ENCODE measurements at places on chromosomes 7 and 10. TPM values are rescaled to one million over a fixed set of nuclear protein-coding genes. Genes with fewer than 3 reads are reported as not detected.

The ACBD7 gene
- 9.7 TPM for total RNA-seq

The SLC26A5 gene
- 1.5 TPM for total RNA-seq

The AQP1 gene
- total RNA-seq = 0.19 TPM

GRCh38 chr7:32559480-32559879 lies 64.2 kb downstream of the AVL9 start:
- H3K4me3 ChIP-seq = no peak overlapping the region
- H3K27ac ChIP-seq = no peak overlapping the region
- H3K27me3 ChIP-seq = no peaks in the 10 kb centered on the region
- H3K4me1 ChIP-seq = no peaks in the 10 kb centered on the region
- peaks cover 1% of the 10 kb centered on the region for H3K36me3 ChIP-seq

- no peak overlapping the region for H3K27ac ChIP-seq
- no peaks in the 10 kb centered on the region for H3K4me1 ChIP-seq
- peak; percentile 74 for DNase-seq
- H3K27me3 ChIP-seq = no peaks in the 10 kb centered on the region
- H3K4me3 ChIP-seq = peak overlapping the region; percentile 52
- no peaks in the 10 kb centered on the region for H3K36me3 ChIP-seq
Observed at GRCh38 chr7:47254081-47254977, 327.6 kb downstream of the TNS3 start.

The GPR26 gene
- not detected for total RNA-seq

The PRSS37 gene
- total RNA-seq = not detected

GRCh38 chr10:129761197-129761972 lies 202.7 kb downstream of the EBF3 start:
- H3K4me1 ChIP-seq = no peaks in the 10 kb centered on the region
- no peaks in the 10 kb centered on the region for H3K27me3 ChIP-seq
- H3K36me3 ChIP-seq = no peaks in the 10 kb centered on the region

DNA sequence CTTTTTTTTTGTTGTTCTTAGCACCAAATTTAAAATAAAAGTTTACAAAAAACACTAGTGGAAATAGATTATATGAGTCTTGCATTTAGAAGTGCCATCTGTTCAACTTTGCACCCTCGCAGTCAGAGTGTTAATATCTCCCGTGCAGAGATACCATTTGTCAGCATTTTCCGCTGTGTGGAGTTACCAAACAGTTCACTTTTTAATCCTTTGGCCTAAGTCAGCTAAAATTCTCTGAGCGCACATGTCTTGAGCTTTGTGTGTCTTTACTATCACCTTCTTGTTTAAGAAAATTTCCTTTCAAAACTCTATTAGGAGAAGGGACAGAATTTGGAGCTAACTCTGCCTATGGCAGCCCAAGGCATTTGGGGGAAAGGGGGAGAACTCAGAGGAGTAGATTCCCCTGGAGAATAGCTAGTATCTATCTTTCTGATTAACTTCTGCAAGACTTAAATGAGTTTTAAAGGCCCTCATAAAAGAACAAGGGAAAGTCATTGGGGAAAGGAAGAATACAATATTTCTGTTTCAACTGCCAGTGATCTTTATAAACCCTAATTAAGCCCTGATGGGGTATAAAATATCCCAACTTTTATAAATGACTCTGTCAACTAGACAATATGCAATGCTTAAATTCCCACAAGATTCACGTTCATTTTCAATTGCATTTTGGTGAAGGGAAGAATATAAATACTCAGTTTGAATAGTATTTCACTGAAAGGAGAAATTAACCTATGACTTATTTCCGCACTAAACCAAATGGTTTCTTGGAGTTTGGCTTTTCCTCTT lies 114.9 kb upstream of the RAB11FIP2 start:
- no peaks in the 10 kb centered on the region for H3K27me3 ChIP-seq
- no peaks in the 10 kb centered on the region for H3K4me1 ChIP-seq
- no peak overlapping the region for H3K27ac ChIP-seq
- H3K36me3 ChIP-seq = no peaks in the 10 kb centered on the region
- H3K4me3 ChIP-seq = no peak overlapping the region

DNA sequence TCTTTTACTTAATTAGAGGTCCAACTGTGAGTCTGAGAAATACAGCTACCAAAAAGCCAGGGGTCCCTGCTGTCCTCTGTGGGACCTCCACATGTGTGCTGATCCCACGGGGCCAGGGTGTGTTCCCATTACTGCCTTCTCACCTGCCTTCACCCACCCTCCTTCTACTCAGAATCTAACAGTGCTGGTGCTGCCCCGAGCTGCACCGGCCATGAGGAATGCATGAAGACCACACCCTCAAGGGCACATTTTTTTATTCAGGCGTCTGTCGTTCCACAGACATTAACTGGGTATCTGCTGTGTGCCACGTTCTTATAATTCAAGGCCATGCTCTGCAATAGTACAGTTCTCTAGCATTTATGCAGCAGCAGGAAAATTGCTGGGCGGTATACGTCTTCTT lies 188.5 kb upstream of the PFKP start:
- no peaks in the 10 kb centered on the region for H3K4me1 ChIP-seq
- H3K4me3 ChIP-seq = no peak overlapping the region
- H3K27ac ChIP-seq = no peak overlapping the region
- no peak for DNase-seq
- H3K27me3 ChIP-seq = no peaks in the 10 kb centered on the region
- no peaks in the 10 kb centered on the region for H3K36me3 ChIP-seq

DNA sequence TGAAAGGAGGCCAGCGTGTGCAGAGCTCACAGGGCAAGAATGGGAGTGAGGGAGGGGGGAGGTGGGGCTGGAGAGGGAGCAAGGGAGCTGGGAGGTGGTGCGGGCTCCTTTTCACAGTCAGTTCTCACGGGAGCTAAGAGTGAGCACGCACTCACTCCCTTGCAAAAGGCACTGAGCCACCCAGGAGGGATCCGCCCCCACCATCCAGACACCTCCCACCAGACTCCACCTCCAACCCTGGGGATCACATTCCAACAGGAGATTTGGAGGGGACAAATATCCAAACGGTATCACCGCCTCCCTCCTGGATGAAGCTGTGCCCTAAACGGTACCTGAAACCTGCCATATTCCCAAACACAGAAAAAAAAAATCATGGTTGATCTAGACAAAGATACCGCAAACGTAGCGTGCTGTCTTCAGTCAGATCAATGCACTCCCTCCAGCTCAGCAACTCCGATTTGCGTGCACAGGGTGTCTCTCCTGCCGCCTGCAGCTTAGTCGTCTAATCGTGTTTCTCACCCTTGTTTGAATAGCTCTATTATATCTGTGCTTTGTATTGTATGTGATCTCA lies 20.3 kb upstream of the PRKAG2 start:
- peak overlapping the region; percentile 13 for H3K4me3 ChIP-seq
- H3K4me1 ChIP-seq = no peaks in the 10 kb centered on the region
- no peak for DNase-seq

The PTF1A gene
- not detected for total RNA-seq

DNA sequence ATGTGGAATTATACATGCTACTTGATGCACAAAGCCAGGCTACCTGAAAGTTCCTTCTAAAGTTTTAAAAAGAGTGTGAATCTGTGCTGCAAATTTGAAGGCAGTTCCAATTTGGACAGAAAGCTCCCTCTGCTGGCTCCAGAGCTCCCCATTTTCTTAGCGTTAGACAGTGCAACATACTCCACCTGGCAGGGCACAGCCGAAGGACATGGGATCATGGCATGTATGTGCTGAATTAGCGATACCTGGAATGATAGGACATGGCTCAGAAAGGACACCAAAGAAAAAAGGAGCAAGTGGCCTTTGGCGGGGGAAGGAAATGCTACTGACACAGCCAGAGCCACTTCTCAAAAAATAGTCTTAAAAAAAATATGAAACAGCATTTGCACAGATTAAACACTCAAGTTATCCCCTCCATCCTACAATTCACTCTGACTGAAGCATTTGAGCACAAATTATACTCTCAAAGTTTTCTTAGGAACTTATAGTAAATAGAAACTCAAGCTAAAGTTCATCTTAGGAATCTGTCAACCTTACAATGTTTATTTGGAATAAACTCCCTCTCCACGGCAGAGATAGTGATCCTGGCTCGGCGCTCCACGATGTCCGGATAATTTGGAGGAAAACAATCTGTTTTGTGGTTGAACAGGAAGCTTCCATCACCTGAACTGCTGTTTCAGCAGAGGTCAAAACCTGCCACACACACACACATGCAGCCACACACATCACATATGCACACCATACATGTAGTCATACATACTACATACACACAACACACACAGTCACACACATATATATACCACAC lies 80.0 kb downstream of the C7orf25 start:
- no peaks in the 10 kb centered on the region for H3K4me1 ChIP-seq
- H3K27me3 ChIP-seq = no peaks in the 10 kb centered on the region
- peak; percentile 34 for DNase-seq
- H3K4me3 ChIP-seq = no peak overlapping the region
- no peaks in the 10 kb centered on the region for H3K36me3 ChIP-seq
- no peak overlapping the region for H3K27ac ChIP-seq

GRCh38 chr7:143408686-143409561 lies at the start of gene EPHA1:
EPHA1 (minus strand) TSS chr7:143408856; CDS start chr7:143408805, 51 bp downstream.
- peaks cover 1% of the 10 kb centered on the region for H3K36me3 ChIP-seq
- peak within 1 kb of the TSS; percentile 86 for H3K27ac ChIP-seq
- H3K4me3 ChIP-seq = peak within 1 kb of the TSS; percentile 59
- peak; percentile 86 for DNase-seq
- no peaks in the 10 kb centered on the region for H3K27me3 ChIP-seq

DNA sequence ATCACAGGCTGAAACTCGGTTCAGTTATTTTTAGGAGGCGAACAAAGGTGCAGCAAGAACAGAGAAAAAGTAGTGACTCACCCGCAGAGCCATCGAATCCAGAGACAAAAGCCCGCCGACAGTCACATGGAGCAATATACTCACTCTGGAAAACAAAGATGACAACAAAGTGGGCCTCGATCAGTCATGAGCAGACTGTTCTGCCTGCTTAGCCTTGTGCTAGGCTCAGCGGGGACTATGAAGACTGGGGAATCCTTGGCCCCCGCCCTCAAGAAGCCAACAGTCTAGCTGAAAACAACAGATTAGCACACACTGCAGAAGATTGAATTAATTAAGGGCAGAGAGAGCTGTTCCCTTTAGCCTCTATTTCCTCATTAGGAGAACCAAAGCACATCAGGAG lies 30.4 kb downstream of the XPNPEP1 start:
- peaks cover 3% of the 10 kb centered on the region for H3K36me3 ChIP-seq
- no peaks in the 10 kb centered on the region for H3K27me3 ChIP-seq
- no peak for DNase-seq

- H3K36me3 ChIP-seq = no peaks in the 10 kb centered on the region
- H3K27me3 ChIP-seq = no peaks in the 10 kb centered on the region
- no peak overlapping the region for H3K4me3 ChIP-seq
- no peak overlapping the region for H3K27ac ChIP-seq
Observed at GRCh38 chr7:5539013-5539411, 115.4 kb upstream of the TNRC18 start.

DNA sequence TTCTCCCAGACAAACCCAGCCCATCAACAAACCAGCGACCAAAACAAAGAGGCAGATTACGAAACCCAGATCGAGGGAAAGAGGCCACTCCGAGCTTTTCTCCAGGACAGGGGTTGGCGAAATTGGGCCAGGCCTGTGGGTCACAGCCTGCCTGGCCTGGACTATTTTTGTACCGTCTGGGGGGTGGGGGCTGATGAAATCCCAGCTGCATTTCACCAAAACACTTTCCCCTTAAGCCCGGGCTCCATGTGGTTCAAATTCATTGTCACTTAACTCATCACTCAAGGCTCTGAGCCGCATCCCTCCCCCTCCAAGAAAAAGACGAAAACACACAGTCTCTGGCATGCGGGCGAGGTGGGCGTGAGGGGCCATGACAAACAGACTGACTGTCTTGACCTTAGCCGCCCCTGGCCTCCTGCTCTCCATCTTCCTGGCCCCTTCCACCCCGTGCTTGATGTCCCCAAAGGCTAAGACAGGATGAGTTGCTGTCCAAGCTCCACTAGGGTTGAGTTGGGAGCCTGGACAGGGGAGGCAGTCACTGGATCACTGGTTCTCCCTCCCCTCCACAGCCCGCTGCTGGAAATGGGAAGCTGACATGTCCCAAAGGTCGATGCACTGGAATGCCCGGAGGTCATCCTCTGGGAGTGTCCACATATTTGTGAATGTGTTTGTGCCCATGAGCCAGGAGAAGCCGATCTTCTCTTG lies 19.2 kb downstream of the TMEM270 start:
- no peaks in the 10 kb centered on the region for H3K36me3 ChIP-seq
- peak overlapping the region; percentile 77 for H3K27ac ChIP-seq
- DNase-seq = peak; percentile 81
- no peaks in the 10 kb centered on the region for H3K27me3 ChIP-seq

DNA sequence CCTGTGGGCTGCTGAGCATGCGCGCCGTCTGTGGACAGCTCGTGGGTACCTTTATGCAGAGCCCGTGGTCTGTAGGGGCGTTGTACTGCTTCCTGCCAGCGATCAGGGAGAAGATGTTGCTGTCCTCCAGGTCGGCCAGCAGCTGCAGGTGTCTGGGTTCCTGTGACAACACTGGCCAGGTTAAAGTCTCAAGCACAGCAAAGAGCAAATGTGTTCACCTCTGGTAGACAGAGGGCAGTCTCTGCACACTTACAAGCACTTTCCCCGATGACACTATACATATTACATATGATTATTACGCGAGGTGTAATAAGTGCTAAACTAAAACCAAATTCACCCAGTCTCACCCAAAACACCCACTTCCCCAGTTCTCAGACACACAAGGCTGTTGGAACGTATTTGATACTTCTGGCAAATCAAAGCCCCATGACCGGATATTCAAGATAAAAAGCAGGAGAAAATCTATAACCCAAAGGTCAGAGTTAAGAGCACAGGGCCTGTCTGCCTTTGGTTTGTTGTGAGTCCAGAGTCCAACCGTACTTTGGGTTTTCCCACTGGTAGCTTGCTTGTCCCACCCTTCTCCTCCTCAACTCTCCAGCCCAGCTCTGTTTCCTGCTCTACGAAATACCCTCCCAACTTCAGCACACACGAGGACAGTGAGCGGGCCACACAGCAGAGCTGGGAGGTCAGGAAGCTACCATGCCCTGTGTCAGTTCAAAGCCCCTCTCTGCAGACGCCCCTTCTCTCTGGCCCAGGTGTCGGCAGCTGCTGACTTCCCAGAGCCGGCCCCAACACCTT lies 49.7 kb upstream of the DDC start:
- peak overlapping the region; percentile 39 for H3K27ac ChIP-seq
- peaks cover 3% of the 10 kb centered on the region for H3K36me3 ChIP-seq
- no peak overlapping the region for H3K4me3 ChIP-seq
- no peaks in the 10 kb centered on the region for H3K27me3 ChIP-seq
- H3K4me1 ChIP-seq = peaks cover 9% of the 10 kb centered on the region

DNA sequence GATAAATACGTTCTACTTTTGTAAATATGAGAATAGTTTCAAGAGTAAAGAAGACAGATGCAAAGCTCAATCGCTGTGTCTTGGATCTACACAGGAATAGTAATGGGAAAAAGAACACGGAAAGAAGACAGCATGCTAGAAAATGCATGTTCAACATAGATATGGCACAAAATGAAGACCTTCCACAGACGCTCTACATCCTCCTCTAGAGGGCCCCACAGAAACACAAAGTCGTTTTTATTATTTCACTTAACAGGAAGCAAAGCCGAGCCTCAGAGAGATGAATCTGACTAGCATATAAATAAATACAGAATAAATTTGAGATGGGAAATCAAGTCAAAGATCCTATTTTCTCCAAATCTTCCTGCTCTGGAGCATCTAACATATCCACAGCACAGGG lies 292.6 kb downstream of the PARD3 start:
- H3K4me3 ChIP-seq = no peak overlapping the region
- DNase-seq = no peak
- H3K27ac ChIP-seq = no peak overlapping the region
- no peaks in the 10 kb centered on the region for H3K36me3 ChIP-seq
- H3K4me1 ChIP-seq = peaks cover 16% of the 10 kb centered on the region

Measured in Caco-2 (cell line).